Effector CD4-positive, alpha-beta T cell (primary cell): ENCODE measurements at places on chromosomes 5 and 9.

- DNase-seq: no peak
Observed at GRCh38 chr5:80569961-80570786, at the start of gene ANKRD34B. TSS of gene ANKRD34B (minus strand) at chr5:80570280. CDS start at chr5:80560019, 10,261 bp downstream.

DNA sequence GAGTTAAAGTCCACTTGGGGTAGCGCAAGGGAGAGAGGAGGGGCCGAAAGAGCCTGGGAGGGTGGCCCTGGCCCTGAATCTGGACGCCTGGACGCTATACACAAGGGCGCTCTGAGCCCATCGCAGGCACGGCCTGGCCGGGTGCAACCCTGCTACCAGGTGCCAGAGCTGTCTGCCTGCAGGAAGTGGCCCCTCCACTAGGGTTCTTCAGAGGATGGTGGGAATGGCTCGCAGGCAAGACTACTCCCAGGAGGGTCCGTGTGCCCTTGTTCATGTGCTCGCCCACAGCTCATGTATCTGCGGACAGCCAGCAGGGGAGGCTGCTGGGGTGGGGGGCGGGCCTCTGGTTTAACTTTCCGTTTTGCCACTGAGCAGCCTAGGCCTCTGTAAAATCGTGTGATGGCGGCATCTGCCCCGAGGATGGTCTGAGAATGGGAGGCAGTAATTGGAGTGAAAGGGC is 1.4 kb upstream of the NKD2 start:
- no peak for DNase-seq

DNA sequence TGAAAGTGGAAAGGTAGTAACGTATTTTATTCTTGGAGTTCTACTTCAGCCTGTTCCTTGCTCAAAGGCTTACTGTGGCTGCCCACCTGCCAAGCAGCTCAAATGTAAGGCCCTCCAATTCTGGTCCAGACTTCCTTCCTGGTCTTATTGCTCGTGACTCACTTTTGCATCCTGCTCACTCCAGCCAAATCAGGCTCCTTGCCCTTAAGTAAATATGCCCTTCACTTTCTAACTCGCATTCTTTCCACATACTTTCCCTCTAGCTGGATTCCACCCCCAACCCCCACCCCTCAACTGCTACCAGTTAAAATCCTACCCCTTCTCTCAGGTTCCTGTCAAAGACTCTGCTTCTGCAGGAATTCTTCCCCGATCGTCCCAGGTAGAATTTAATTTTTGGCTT is 96.6 kb downstream of the GALNT10 start:
- no peak for DNase-seq

- DNase-seq: no peak
Observed at GRCh38 chr5:130836729-130837649, 328.1 kb downstream of the HINT1 start.

GRCh38 chr5:76294573-76294972 is 108.5 kb upstream of the IQGAP2 start:
- DNase-seq: no peak

GRCh38 chr9:82903503-82903902 is 159.4 kb downstream of the RASEF start:
- no peak for DNase-seq

- DNase-seq: no peak
Observed at GRCh38 chr5:153365547-153365946, 124.9 kb upstream of the GRIA1 start.

DNA sequence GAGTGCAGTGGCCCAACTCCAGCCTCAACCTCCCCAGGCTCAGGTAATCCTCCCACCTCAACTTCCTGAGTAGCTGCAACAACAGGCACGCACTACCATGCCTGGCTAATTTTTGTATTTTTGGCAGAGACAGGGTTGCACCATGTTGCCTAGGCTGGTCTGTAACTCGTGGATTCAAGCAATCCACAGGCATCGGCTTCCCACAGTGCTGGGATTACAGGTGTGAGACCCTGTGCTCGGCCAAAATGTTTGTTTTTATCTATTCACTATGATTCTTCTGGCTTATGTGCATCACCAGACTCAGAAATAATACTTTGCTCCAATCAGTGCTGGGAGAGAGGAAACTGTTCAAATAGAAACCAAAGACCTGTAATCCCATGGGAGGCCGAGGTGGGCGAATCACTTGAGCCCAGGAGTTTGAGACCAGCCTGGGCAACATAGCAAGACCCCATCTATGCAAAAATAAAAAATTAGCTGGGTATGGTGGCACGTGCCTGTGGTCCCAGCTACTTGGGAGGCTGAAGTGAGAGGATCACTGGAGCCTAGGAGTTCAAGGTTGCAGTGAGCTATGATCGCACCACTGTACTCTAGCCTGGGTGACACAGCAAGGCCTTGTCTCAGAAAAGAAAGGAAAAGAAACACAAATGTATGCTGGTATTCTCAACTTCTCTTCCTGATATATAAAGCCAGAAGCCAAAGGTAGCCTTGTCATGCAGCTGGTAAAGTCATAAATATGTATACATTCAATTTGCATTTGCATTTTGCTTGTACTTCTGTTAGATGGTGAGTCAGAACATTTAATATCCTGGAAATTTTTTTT is 4.5 kb downstream of the PIP5K1B start:
- no peak for DNase-seq

DNA sequence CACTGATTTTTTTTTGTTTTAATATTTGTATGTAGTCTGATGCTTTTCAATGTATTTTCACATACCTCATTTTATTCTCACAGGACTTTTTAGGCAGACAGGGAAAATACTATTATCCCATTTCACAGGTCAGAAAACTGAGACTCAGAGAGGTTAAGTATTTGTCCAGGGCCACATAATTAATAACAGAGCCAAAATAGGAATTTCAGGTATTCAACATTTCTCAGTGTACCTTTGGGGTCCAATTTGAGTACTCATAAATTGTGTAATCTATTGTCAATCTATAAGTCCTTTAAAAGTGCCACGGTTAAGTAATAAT is 120.7 kb upstream of the GRHPR start:
- no peak for DNase-seq

DNA sequence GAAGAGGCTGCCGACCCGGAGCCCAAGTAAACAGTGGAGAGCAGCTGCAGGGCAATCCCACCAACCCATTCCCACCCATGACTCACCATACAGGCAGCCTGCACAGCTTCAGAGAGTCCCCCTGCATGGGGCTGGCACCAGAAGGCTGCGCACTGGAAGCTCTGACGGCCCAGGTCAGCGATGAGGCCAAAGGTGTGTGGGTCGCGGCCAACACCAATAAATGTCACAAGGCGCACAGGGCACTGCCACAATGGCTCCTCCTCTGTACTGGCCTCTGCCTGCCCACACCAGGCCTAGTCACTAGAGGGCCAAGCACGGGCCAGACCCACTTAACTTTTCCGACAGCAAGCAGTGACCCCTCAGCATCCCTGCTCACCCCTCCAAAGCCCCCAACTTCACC is 3.0 kb upstream of the SRA1 start:
- DNase-seq: no peak

GRCh38 chr5:121273833-121274433 is 577.7 kb upstream of the FTMT start:
- no peak for DNase-seq

GRCh38 chr9:700365-701282 is 140.9 kb upstream of the DMRT1 start:
- DNase-seq: no peak

DNA sequence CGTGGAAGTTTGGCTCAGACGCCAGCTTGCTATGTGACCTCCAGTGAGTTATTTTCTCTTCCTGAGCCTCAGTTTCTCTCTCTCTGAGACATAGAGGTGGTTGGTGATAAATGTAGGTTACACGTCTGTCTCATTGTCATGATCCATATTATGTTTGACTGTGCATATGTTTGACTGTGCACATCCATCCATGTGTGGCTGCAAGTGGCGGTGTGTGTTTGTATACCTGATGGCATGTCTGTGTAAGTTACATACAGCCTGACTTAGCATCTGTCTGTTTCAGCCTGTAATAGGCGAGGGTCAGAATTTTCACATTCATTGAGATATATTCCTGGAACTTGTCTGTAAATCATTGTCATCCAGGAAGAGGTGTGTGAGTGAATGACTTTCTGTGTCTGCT is 3.3 kb downstream of the SPARC start:
- DNase-seq: no peak

DNA sequence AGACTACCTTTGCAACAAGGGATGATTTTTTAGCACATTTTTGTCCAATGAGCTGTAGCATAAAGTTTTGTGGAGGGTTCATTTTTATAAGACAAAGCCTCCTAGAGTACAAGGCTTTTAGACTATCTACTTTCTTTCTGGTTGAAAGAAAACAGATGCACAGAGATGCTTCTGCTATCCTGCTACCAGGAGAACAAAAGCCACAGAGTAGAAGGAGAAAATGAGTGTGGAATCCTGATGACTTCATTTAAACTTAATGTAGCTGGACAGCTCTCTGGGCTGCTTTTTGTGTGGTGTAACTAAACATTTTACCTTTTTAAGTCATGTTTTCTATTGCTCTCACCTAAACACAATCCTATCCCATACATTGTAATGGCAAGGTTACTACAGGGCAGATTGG is 1009.4 kb downstream of the TLE1 start:
- no peak for DNase-seq

DNA sequence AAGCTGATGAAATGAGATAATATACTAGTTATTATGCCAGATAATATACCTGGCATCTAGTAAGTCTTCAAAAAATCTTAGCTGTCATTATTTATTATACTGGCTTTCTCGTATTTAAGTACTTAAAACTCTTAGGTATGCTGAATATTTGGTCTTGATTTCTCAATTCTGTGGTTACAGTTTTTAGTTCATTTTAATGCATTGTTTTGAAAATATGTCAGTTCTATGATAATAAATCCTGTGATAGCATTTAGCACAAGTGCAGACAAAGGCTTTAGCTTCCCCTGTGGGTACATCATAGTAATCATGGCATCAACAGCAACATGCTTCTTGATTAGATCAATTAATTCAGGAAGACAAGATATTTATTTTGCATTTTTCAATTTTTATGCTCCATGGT is 133.0 kb downstream of the SMC2 start:
- DNase-seq: no peak
